Hematopoietic multipotent progenitor cell treated with erythropoietin and hydrocortisone succinate and interleukin-3 and kit ligand, for 6 days (in vitro differentiated cells): ENCODE measurements at places on chromosomes 7 and 10.

DNA sequence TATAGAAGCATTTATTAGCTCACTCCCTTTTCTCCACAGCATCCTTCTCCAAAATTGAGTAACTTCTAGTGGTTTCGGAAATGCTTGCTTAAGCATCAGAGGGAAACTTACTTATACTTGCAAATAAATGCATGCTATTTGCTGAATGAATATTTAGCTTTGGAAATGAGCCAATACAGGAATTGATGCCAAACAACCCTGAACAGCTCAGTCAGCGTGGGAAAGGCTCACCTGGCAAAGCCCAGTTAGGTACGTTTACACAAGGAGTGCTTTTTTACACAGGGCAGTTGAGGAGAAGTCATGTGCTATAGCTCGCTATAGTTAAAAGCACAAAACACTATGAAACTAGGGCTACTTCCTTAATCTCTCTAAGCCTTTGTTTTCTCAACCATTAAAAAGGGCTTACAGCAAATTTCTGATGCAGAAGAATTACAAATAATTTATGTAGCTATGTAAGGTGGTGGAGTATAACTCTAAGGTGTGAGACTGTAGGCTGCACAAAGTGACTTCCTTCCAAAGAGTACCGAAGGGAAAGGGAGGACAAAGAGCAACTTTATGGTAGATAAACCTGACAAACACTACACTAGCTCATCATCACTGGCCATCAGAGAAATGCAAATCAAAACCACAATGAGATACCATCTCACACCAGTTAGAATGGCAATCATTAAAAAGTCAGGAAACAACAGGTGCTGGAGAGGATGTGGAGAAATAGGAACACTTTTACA, 498.2 kb downstream of the PHTF2 start:
- DNase-seq, result no peak

- DNase-seq, result no peak
Observed at GRCh38 chr7:75892634-75893272, 13.9 kb downstream of the RHBDD2 start.

- DNase-seq, result no peak
Observed at GRCh38 chr10:61752111-61753011, 89.6 kb downstream of the CABCOCO1 start.

- no peak for DNase-seq
Observed at GRCh38 chr10:116833986-116834985, 15.0 kb upstream of the ENO4 start.

- DNase-seq, result no peak
Observed at GRCh38 chr10:79246209-79246581, 101.1 kb upstream of the PPIF start.

DNA sequence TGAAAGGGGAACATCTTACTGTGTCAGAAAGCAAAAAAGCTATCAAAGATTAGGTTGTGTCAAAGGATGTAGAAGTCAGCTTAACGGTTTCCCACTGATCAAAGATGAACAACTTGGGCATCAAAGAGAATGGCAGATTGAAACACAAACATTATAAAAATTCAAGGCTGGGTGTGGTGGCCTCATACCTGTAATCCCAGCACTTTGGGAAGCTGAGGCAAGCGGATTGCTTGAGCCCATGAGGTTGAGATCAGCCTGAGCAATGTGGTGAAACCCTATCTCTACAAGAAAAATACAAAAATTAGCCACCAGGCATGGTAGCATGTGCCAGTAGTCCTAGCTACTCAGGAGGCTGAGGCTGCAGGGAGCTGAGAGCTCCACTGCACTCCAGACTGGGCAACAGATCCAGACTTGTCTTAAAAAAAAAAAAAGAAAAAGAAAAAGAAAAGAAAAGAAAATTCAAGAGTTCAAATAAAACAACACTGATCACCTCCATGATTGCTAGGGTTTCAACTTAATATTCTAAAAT, 34.5 kb downstream of the RTKN2 start:
- DNase-seq, result no peak

DNA sequence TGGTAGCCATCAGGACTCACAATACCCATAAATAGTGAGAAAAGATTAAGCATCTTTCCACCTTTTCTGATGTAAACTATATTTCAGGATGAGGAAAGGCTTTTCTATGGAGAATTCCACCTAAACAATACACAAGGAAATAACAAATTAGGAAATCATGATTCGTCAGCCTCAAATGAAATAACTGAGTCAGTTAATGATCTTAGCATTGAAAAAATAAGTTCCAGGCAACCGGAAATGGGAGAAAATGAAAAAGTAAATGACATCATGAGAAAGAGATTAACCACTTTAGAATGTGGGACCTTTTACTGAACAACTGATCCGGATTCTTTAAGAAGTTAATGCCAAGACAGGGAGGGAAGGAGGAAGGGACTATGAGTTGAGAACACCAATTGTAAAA, 742.3 kb downstream of the TNS3 start:
- DNase-seq, result no peak

GRCh38 chr10:64010711-64011110, 489.5 kb downstream of the REEP3 start:
- no peak for DNase-seq

GRCh38 chr10:91689731-91690168, 56.9 kb upstream of the PPP1R3C start:
- DNase-seq, result no peak

DNA sequence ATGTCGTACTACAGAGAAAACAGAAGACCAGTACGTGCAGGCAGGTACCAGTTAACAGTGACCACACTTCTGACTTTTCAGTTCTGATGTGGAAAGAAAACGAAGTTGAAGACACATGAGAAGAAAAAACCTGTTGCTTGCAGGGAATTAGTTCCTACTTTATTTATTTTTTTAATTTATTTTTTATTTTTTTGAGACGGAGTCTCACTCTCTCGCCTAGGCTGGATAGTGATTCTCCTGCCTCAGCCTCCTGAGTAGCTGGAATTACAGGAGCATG, 73.8 kb upstream of the ATP6V0A4 start:
- DNase-seq, result no peak

GRCh38 chr10:110502072-110502845, 4.6 kb downstream of the DUSP5 start:
- DNase-seq, result no peak

GRCh38 chr7:31327071-31327470, 13.5 kb downstream of the NEUROD6 start:
- no peak for DNase-seq

DNA sequence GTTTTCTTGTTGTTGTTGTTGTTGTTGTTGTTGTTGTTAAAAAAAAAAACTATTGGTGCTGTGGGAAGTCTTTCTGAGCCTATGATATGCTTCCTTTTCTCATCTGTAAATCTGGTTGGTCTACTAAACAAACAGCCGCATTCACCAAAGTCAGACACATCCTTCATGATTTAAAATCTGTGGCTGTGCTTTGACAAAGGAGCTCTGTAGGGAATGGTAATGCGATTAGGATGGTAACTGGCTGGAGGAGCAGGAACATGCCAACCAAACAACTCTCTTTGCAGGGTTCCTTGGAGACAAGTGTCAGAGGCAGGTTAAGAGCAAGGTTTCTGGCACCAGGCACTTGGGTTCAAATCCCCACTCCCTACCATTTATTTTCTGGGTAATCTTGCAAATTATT, 14.9 kb upstream of the SP4 start:
- DNase-seq, result no peak

DNA sequence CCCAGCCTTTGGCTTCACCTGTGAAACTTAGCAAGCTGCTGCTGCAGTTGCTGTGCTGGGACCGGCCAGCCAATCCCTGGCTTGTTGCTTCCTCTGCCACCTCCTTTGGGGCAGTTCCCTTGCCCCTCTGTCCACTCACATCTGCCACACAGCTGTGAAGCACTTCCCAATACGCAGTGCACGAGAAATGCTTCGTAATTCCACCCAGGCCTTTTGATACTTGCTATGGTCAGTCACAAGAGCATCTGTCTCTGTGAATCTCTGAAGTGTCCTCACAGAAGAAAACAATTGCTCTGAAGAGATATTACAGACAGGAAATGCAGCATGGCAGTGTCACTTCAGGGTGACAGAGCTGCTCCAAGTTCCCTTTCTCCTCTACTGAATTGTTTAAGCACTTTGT, 208.5 kb downstream of the PTEN start:
- no peak for DNase-seq

DNA sequence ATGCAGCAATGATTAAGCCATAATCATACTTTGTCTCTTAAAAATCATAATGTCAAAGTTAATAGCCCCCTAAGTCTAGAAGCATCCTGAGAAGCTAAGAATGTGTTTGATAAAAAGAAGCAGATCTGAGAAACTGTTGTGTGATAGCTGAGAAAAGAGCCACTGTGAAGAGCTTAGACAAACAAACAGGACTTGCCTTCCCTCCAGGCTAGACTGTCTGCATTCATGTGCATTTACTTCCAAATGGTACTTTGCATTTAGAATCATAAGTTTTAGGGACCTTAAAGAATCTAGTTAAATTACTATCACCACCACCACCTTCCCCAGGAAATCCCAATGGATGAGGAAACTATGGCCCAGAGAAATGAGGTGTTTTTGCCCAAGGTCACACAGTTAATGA, 62.7 kb upstream of the NFKB2 start:
- no peak for DNase-seq

DNA sequence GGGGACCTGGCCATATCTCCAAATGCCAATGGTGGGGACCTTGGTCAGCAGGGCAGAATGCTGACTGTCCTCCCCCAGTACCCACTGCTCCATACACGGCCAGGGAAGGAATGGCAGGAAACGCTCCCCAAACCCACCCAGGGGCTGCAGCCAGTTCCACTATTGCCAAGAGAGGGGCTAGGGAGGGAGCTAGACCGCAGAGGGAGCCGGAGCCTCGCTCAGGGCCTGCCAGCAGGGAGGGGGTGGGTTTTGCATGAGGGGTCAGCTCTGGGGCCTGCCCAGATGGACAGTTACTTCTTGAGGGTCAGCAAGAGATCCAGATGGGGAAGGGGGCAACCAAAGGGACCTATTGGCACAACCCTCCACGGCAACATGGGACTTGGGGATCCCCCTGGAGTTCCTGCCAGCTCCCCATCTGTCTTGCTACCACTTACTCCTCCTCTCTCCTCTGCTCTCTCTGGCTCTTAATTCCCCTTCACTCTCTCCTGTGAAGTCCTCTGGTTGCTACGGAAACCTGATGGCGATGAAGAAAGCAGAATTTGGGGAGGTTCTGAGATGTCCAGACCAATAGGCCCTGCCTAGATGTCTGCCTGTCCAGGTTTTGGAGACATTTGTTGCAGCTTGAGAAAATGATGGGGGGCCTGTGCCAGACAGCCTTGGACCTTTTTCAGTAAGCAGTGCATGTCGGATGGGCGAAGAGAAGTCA, 12.6 kb downstream of the FGF8 start:
- no peak for DNase-seq

- DNase-seq, result peak; percentile 91
Observed at GRCh38 chr7:32890010-32890792, 1.4 kb downstream of the KBTBD2 start.

DNA sequence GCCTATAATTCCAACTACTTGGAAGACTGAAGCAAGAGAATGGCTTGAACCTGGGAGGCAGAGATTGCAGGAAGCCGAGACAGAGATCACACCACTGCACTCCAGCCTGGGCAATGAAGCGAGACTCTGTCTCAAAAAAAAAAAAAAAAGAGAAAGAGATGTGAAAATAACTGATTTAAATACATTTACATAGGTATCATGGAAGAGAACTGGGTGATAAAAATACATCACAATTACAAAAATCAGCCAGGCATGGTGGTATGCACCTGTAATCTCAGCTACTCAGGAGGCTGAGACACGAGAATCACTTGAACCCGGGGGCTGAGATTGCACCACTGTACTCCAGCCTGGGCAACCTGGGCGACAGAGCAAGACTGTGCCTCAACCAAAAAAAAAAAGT, 19.8 kb downstream of the NANOS1 start:
- no peak for DNase-seq

DNA sequence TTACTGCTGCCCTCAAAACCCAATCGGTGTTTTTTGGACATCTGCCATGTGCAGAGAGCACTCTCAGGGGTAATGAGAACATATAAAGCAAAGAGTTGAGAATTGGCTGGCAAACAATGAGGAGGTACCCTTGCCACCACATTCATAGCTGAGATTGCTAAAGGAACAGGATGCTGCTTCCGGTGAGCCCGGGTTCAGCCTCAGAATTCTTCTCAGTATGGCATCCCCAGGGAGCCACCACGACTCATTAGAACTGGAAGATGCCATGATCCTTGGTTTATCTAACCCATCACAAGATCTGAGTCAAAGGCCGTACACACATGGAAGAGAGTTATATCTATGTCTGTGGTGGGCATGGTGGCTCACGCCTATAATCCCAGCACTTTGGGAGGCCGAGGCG, 174.4 kb downstream of the ARID5B start:
- DNase-seq, result no peak

- peak; percentile 51 for DNase-seq
Observed at GRCh38 chr10:5890452-5890915, 441 bp downstream of the FBH1 start.

GRCh38 chr7:16562456-16563220, 36.0 kb downstream of the LRRC72 start:
- no peak for DNase-seq

GRCh38 chr10:22716943-22717342, 2.6 kb upstream of the PIP4K2A start:
- no peak for DNase-seq

GRCh38 chr7:13290975-13291374, 603.5 kb downstream of the ARL4A start:
- no peak for DNase-seq

DNA sequence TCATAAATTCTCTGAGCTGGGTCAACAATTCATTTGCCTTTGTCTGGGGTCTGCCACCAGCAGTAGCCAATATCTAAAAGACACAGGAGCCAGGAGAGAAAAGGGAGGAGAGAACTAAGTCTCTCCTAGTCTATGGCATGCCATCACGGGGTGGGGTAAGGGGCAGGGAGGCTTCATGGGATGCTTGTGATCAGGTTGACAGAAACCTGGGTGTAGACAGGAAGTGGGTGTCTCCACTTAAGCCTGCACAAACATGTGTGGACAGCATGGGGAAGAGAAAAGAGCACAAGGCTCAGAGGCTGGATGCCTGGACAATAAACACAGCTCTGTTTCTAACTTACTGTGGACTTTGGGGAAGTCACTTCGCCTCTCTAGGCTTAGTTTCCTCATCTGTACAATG, 11.5 kb upstream of the C10orf53 start:
- no peak for DNase-seq

GRCh38 chr7:83119026-83119382, 43.7 kb downstream of the PCLO start:
- no peak for DNase-seq

DNA sequence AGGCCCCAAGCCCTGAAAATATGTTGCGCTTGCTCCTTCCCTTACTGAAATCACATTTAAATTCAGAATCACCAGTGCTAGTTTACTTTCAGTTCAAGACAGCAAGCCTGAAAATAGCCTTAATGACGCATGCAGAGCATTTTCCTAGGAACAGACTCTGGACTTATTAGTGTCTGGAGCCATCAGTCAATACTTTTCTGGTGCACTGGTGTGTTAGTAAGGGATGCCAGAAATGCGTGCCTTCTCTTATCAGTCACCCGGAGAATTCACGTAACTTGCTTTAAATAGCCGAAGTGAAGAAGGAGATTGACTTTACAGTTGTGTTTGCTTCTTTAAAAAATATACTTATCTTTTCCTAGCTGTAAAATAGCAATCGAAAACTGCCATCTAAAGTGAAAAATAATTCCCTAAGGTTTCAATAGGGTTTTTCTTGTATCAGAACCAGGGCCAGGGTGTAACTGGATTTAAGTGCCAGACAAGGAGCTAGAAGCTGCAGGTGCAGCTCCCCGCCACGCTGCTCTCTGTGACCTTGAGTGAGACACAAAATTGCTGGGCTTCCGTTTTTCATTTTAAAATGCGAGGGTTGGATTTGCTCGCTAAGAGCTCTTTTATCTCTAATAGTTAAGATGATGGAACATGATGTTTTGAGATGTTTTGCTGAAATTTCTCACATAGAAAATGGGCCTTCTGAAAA, 177.8 kb downstream of the NSUN6 start:
- no peak for DNase-seq
